ENCODE measurements at places on chromosomes 4 and X.

GRCh38 chr4:168803732-168804131 is 206.3 kb downstream of the CBR4 start:
- no peak for DNase-seq

DNA sequence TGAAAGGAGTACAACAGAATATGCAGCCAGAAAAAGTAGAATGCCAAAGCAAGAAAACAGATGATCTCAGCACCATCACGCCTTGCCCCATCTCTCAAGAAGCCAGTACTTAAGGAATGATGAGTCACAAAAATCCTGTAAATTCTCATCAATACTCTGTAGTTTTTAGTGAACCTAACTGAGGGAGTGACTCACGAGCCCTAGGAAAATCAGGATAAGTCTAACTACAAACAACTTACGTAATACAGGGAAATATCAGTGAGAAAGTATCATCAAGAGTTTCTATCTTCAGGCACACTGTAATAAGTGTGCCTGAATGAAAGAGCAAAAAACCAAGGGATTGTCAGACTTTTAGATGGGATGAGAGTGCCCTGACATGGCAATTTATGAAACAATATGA is 644.4 kb downstream of the STPG2 start:
- no peak for DNase-seq

DNA sequence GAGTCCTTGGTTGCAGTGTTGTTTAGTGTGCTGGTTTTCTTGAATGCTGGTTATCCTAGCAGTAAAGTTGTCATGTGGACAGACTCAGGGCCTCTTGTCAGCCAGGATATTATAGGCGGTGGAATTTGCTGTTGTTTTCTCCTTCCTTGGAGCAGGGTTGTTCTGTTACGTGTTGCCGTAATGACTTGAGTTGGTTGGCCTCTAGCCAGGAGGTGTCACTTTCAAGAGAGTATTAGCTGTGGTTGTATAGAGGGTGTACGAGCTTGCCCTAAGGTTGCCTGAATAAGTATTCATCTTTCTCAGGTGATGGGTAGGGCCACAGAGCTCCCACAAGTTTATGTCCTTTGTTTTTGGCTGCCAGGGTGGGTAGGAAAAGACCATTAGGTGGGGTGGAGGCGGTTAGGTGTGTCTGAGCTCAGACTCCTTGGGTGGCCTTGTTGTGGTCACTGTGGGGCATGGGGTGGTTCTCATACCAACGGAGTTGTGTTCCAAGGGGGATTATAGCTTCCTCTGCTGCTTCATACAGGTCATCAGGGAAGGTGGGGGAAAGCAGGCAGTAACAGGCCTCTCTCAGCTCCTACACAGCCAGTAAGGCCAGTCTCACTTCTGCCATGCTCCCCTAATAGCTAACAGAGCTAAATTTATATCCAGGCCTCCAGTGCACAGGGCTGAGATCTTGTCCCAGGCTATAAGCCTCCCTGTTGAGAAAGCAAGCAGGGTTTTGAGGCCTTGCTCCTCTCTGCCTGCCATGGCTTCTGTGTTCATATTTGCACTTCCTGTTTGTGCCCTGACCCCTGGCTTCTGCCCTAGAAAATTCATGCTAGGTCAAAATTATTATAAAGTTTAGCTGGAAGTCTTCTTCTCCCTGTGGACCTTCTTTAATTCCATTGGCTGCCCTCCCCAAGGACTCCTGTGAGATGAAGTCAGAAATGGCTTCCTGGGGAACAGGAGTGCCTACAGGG is 594.7 kb downstream of the RAPGEF2 start:
- no peak for DNase-seq

DNA sequence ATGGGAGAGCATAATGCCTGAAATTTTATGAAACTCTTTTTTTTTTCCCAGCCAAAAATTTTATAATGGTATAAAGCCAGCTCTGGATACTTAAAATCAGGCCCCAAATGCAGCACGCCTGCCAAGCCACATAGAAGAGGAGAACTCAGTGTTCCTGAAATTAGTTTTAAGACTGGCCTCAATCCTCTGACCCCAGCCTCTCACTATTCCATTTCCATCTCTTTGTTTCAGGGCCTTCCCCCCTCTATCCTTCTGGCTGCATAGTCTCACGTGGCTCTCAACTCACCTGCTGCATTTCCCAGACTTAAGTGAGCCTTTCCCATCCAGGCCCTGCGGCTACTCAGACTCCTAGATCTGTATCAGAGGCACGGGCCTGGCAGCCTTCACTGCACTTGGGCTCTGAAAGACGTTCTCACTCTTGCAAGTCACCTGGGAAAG is 5.2 kb upstream of the CBR4 start:
- DNase-seq = no peak

DNA sequence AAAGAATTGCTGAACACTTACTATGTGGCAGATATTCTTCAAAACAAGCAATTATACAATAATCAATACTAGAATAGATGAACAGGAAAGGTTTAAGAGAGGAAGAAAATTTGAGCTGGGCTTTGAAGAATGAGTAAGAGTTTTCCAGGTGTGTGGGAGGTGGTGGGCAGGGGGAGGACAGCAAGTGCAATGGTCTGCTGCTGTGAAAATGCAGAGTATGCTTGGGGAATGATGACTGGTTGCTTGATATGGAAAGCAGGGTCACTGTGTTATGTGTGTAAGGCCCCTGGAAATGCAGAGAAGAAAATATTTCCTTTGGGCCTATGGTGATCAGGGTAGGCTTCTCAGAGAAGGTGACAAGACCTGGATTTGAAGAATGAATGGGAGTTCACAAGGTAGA is 300.3 kb downstream of the CAMK2D start:
- DNase-seq = no peak

- no peak for DNase-seq
These were observed 175.6 kb upstream of the GPC4 start for GRCh38 chrX:133590703-133591505.

- no peak for DNase-seq
These were observed 8.3 kb upstream of the MAP7D3 start for GRCh38 chrX:136259543-136259942.

DNA sequence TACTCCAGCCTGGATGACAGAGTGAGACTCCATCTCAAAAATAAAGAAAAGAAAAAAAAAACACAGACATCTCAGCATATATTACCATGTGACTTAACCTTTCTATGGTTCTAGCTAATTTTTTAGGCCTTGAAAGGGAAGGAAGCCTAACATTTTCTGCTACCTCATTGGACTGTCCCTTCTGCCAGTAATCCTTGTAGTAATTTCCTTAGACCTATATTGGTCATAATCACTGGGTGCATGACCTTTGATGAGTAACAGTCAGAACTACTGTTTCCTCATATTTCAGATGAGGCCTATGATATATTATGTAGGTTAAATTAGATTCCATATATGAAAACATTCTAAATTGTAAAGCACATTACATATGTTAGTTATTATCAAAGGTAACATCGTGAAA is 9.6 kb downstream of the XIAP start:
- no peak for DNase-seq

DNA sequence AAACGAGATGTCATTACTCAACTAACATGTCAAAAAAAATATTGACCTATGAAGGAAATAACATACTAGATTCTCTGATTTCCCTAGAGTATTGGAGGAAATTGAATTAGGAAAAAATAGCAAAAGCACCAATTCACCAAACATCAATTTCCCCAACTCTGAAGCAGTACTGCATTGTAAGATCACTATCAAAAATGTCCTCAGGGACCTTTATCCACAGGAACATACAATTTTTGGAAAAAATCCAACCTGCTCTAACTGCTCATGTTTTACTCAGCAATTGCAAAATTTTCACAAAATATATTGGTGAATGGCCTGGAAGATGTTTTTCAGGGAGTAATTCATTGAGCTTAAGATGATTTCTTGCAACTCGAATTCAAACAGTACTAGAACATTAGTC is 239.0 kb upstream of the GIMD1 start:
- no peak for DNase-seq

- no peak for DNase-seq
These were observed 314.6 kb upstream of the GATB start for GRCh38 chr4:152075253-152075928.

GRCh38 chr4:38268108-38268820 is 308.1 kb downstream of the PTTG2 start:
- no peak for DNase-seq

DNA sequence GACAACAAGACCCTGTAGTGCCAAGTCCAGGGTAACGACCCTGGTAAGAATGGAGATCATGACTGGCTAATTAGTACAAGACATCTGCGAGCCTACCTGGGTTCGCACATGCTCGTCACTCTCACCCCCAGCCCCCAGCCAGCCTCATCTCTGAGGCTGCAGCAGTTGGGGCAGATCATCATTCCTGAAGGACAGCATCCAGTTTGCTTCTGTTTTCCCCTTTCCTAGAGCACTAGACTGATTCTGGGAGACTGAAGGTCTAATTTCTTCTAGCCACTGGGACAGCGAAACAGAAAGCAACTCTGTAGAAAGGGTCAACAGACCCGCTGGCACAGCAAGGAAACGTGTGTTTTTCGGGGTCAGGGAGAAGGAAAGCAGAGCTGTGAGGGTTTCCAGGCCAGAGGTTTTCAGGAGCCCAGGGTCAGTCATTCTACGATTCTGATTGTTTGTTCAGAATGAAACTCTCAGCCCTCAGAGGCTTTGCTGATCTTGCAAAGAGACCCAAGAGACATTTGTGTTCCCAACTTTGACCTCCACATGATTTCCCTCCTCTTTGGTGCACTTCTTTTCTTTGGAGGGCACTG is 343.1 kb upstream of the NOCT start:
- DNase-seq = no peak
